ENCODE measurements at places on chromosomes 1 and 21.

DNA sequence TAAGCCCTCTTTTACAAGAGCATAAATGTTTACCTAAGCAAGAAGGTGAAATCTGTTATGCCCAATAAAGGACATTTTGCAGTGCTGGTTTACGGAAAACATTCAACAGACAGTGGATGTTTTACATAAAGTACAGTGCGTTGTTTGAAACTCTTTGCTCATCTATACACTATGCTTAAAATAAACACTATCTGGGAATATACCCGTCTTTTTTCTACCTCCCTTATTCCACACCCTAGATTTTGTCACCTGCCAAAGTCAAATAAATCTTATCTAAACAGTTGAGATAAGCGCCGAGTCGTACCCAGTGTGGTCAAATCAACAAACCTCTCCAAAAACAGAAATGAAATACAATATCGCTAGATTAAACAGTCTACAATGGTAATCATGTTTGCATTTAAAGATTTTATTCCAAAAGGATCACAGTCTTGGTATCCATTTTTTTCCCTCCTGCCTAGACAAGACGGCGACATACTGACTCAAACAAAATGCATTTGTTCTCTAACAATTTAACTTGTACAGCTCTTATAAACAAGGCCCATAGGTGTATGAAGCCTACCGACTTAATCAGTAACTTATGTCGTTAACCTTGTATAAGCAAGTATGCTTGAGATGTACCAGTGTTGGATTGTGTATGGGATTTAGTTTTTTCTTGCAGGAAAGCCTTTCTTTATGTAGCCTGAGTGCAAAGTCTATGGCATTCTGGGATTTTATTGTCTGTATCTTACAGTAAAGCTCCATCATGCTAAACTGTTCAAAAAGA is 189.1 kb downstream of the FMN2 start:
- ATAC-seq: no peak

DNA sequence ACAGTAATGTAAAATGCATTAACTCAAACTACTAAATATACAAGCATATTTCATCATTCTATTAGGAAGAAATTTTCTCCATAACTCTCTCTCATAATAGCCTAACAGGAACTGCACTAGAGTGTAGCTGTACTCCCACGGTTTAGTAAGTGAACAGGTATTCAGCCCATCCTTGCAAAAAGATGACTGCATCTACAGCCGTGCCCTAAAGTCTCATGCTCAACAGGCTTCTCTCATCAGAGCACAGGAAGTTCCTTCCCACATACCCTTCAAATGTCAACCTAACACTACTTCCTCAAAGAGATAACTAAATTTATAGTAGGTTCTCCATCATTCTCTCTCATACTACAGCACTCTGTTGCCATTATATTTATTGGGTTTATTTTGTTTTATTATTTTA is 251.6 kb downstream of the AKT3 start:
- ATAC-seq: peak; percentile 17

- ATAC-seq: no peak
These were observed 157.6 kb downstream of the EDEM3 start for GRCh38 chr1:184596950-184597645.

GRCh38 chr1:223834660-223835263 is 11.0 kb downstream of the TP53BP2 start:
- peak; percentile 2 for ATAC-seq

DNA sequence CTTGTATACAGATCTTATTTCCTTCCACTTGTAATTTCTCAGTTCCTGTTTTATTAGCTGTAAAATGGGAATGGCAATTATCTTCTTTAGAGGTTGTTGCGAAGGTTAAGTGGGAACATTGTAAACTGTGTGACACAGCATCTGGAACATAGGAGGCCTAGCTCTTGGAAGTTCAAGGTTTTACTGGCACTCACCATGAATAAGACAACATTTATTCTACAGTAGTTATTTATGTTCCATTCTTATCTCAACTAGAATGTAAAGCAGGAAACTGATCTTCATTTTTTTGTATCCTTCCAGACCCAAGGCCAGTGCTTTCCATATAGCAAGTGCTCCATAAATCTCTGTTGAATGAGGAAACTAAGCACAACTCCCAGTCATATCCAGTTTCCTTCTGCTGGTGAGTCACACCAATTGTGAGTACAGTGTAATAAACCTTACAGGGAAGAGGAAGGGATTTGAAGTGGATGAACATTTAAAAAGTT is 1.4 kb downstream of the BCL10 start:
- ATAC-seq: no peak

DNA sequence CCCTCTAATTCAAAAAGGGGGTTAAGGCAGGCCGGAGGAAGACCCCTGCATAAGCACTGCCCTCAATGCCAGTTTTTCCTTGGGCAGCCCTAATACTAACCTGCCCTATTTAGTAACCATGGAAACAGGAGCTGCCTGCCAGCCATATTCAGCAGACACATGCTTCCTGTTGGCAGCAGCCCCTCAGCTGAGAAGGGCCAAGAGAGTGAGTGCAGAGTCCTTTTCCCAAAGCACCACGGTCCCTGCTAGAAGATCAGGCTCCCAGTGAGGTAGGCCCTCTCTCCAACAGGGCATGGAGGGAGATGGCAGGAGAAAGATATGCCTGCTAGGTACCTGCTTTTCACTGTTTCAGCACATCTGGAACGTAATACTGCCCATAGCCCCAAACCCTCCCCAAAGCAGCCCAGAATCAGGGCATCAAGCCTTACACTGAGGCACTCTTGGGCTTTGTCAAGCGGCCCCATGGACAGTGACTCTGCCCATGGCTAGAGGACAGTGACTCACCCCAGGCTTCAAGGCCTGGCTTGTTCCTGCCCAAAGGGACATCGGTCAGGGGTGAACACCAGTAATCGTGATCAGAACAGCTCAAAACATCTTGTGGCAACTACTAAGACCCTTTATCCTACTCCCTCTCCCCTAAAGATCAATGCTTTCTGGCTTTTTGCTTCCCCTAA is 64.5 kb downstream of the BCAR3 start:
- no peak for ATAC-seq

DNA sequence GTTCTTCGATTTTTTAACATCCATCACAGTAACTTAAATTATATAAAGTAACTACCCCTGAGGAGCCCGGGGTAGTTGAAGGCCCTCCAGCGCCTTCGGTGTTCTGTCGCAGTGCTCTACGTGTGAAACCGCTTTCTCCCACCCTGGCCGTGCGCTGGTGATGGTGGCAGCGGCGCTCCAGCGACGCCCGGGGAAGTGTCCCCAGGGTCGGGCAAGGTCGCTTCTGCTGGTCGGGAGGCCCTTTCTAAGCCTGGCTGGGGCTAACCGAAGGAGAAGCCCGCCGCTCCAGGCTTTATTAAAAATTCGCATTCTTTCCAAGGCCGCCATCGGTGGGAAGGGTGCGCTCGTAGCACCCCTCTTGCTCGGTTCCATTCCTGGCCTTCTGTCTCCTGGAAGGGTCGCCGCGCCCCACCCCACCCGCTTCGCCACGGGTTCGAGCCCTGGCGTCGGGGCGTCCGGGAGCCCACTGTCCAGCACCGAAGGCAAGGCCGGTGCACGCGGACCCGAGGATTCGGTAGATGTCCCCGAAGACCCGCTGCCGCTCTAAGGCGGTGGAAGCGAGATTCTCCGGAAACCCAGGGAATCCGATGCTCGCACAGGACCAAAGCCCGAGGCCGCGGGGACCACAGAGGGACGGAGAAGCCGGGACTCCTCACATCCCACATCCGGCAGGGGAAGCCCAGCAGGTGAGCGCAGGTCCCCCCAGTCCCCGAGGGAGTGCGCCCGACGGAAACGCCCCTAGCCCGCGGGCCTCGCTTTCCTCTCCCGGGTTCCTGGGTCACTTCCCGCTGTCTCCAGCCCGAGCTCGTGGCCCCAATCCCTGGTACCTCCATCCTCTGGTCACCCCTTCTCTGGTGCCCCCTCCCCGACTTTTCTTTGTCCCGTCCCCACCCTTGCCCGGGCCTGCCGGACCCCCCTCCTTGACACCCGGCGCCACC is 685 bp upstream of the RIPPLY3 start:
- ATAC-seq: no peak

DNA sequence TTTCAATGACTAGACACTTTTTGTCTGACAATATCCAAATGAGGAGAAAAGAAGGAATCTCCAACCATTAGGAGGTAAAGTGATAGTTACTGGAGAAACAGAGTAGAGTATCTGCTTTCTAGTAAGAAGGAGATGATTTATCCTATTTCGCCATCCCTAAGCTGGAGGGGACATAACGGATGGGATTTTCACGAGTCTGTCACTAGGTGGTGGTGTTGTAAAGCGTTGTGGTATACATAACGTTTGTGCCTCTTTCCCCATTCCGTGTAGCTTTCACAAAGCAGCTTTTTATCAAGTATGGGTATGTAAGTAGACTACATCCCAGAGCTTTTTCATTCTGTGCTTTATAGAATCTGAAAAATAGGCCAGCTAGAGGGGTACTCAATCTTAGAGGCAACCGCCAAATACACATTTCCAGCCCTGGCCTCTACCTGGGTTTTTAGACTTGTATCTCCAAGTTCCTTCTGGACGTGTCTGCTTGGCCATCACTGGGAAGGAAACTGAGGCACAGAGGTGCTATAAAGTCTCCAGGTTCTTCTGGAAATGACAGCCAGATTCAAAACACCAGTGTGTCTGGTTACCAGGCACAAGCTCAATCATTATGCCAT is 33.3 kb upstream of the FAM3B start:
- peak; percentile 63 for ATAC-seq

DNA sequence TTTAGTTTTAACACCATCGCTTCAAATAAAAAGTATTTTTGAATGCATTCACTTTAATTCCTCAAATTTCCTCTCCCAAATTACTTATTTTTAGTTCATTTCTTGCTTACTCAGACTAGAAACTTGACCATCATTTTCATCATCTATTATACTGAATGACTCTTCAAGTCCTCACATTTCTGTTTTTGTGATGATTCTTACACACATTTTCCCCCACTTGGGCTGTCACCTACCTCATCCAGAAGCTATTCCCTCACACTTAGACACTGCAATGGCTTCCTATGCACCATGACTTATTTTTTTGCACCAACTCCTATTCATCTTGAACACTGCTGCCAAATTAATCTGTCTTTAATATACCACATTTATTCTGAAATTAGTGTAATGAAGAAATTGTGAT is 239.6 kb upstream of the DUSP10 start:
- ATAC-seq: no peak

- ATAC-seq: no peak
These were observed 1.4 kb upstream of the ARF1 start for GRCh38 chr1:228081144-228081543.

All from activated CD4-positive, CD25-positive, alpha-beta regulatory T cell treated with anti-CD3 and anti-CD28 coated beads, Interleukin-2, amount 50 U/mL, for 24 hours (primary cell).